Activated T-cell treated with anti-CD3 and anti-CD28 coated beads for 48 hours (primary cell): ENCODE measurements at places on chromosomes 11 and 22.

- no peak for DNase-seq
Measured at GRCh38 chr11:104870910-104871309, 27.4 kb downstream of the CASP12 start.

GRCh38 chr22:44211256-44211945 is 30.7 kb downstream of the PARVG start:
- no peak for DNase-seq

GRCh38 chr11:44885919-44886789 is 64.5 kb downstream of the TP53I11 start:
- no peak for DNase-seq

- no peak for DNase-seq
Measured at GRCh38 chr11:17428261-17428660, 39.8 kb upstream of the KCNJ11 start.

DNA sequence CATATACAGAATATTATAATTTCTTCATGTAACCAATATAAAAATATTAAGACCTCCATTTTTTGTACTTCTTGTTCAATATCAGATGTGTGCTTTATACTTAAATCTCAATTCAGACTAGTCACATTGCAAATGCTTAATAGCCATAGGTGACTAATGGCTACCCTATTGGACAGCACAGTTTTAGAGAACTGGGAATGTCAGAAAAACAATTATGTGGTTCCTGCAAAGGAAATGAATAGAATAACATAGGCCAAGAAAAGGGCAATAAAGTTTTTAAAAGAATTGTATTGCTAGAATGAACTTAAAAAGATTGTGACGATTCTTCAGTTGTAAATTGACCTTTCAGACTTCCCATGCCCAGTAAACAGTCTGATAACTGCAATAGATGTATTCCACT is 843.0 kb downstream of the METTL15 start:
- no peak for DNase-seq

DNA sequence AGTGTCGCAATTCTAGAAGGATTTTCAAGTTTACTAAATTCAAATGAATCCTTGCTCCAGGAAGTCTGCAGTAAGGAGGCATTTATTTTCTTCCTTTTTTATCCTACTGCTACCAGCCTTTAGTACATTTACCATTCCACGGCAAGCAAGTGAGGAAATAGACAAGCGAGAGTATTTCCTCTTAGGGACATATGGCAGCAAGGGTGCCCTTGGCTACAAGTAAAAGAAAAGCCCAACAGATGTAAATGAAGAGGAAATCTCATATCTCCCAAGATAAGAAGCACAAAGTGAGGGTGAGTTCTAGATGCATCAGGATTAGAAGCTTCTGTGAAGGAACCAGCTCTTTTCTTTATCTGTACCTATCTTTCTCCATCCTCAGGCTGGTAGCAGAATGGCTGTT is 37.8 kb upstream of the FZD4 start:
- DNase-seq, result no peak

DNA sequence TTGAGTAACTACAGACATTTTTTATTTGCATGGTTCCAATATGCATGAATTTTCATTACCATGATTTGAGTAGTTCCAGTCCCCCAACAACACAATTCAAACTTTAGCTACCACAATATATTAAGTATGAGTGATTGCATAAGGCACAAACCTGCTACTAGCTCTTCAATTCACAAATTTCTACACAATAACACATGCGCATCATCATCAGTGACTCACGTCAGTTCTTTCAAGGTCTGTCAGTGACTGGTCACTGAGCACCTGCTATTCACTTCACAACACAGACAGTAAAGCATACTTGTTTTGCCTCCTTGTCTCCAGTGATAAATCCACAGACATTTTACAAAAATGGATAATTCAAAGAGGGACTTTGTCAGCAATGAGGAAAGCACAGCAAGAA is 435.1 kb upstream of the CCDC90B start:
- no peak for DNase-seq

DNA sequence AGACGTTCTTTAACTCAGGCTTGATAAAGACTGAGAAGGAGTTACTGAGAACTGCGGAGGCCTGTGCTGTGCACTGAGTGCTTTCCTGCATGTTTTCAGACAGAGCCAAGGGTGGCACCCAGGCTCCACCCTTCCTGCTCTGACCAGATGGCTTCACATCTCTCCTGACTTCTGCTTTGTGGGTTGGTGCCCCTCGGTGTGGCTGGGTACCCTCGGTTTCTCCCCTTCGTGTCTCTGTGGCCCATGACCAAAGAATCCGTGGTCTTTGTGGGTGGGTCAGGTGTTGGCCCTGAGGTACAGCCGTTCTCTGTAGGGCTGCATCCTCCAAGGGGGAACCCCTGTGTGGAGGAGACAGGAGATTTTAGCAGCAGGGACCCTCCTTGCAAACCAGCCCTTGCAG is 34.3 kb downstream of the GRIK4 start:
- DNase-seq, result no peak

- no peak for DNase-seq
Measured at GRCh38 chr11:94526645-94527438, 14.6 kb downstream of the C11orf97 start.

GRCh38 chr11:64762674-64763525 is 3.1 kb upstream of the PYGM start:
- DNase-seq, result no peak

- no peak for DNase-seq
Measured at GRCh38 chr11:124159481-124159880, 23.7 kb upstream of the OR10D3 start.

GRCh38 chr22:30598986-30599385 is 7.3 kb upstream of the PES1 start:
- DNase-seq, result no peak

DNA sequence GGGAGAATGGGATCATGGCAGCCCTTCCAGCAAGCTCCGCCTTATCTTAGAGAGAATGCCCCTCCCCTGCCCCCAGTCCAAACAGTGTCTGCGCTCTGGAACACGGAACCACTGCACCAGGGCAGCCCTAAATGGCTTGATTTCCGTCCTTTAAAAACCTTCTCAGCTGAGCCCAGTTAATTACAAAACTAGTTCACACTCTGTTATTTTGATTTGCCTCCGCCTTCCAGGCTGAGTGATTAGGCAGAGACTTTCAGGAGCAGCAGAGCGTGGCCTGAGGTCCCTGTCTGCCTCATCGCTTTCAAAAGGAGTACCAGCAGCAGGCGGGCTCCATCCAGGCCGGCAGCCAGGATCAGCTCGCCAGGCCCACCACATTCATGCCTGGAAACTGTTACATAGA is 313.0 kb downstream of the BRD1 start:
- no peak for DNase-seq

DNA sequence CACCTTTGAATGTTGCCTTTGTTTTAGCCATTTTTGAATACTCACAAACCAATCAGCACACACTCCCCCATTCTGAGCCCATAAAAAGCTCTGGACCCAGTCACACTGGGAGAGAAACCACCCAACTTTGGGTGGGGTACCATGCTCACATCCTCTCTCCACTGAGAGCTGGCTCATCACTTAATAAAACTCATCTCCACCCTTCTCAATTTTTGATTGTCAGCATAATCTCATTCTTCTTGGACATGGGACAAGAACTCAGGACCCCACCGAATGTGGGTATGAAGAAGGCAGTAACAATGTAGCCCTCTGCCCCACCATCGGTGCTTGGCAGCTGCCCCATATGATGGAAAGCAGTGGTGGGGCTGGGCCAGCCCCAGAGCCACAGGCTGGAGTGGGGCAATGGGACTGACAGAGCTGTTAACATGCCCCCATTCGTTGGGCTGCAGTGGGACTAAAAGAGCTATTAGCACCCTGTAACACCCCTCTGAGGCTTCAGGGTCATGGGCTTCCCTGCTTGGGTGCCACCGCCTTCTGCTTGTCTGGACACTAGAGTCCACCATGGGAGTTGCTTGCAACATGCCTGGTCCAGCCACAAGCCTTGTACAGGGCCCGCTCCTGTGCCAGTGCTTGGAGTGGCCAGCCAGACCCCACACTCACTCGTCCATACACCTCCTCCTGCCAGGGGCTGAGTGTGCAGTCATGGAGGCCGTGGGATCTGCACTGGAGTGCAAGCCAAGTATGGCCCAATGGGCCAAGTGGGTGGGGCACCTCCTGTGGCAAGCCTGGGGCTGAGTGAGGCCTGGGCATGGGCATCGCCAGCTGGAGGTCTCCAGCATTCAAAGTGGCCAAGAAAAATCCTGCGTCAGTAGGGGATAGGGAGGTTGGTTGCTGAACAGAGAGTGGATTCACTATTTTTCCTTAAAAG is 471.1 kb downstream of the TBC1D22A start:
- no peak for DNase-seq

- peak; percentile 20 for DNase-seq
Measured at GRCh38 chr11:69044111-69045013, 4.4 kb upstream of the TPCN2 start.

DNA sequence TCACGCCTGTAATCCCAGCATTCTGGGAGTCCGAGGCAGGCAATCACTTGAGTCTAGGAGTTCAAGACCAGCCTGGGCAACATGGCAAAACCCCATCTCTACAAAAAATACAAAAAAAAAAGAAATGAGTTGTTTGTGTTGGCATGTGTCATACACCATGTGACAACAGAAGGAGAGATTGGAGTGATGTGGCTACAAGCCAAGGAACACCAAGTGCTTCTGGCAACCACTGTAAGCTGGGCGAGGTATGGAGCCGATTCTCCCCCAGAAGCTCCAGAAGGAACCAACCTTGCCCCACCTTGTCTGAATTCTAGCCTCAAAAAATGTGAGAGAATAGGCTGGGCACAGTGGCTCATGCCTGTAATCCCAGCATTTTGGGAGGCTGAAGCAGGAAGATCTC is 39.1 kb upstream of the SLC35C1 start:
- DNase-seq, result no peak

DNA sequence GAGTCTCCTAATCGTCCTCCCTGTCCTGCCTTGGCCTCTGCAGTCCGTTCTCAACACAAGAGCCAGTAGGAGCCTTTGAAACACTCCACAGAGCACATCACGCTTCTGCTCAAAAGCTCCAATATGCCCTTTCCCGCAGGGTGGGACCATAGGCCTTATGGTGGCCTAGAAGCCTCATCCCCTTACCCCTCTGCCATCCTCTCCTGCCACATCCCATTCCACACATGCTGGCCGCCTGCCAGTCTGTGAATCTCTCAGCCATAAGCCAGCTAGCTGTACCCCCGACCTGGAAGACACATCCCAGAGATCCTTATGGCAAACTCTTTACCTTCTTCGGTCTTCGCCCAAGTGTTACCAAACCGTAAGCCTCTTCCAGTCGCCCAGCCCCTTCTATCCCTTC is 157.8 kb downstream of the ENTHD1 start:
- no peak for DNase-seq

DNA sequence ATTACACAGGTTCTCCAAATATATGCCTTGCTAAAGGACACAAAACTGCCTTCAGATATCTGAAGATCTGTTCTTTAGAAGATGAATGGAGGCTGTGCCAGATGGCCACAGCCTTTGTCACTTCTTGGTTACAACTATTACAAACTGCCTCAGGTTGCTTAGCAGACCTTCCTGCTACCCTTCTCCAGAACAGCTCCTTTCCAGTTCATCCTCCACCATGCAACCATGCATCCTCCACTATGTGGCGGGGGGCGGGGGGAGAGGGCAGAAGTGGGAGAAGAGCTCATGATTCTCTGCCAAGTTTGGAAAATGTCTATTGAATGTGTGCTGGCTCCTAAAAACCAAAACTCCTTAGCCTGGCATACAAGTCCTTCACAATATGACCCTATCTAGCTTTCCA is 267.5 kb downstream of the TTC28 start:
- DNase-seq, result no peak

- DNase-seq, result no peak
Measured at GRCh38 chr22:38313384-38313955, 3.8 kb downstream of the CSNK1E start.

DNA sequence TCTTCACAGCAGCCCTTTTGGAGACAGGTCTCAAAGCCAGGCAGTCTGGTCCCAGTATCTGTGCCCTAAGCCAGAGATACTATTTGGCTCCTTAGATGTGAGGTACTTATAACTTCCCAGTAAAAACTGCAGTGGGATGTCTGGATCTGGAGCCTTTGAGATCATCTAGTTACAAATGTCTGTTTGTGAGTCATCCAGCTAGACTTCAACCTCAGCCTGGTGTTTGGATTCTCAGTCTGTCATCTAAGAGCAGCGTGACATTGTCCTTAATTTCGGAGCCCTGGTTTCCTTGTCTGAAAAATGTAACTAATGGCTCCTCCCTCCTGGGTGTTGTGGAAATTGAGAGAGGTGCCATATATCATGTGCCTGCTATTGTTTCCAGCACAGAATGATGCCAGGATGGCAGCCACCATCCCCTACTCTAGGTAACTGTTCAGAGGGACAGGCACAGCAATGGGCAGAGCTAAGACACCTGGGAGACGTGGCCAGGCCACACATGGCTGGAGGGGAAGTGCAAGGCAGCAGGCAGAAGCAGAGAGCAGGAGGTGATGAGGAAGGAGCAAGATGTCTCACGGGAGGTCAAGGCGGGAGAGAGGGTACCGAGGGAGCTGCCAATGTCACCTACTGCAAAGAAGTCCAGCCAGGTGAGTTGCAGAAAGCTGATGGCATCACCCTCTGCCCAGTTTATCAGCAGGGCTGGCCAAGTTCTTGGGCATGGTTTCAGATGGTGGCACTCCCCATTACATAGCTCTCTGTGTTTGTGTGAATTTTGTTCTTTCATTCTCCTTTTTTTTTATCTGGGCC is 20.6 kb upstream of the ST3GAL4 start:
- DNase-seq, result no peak

DNA sequence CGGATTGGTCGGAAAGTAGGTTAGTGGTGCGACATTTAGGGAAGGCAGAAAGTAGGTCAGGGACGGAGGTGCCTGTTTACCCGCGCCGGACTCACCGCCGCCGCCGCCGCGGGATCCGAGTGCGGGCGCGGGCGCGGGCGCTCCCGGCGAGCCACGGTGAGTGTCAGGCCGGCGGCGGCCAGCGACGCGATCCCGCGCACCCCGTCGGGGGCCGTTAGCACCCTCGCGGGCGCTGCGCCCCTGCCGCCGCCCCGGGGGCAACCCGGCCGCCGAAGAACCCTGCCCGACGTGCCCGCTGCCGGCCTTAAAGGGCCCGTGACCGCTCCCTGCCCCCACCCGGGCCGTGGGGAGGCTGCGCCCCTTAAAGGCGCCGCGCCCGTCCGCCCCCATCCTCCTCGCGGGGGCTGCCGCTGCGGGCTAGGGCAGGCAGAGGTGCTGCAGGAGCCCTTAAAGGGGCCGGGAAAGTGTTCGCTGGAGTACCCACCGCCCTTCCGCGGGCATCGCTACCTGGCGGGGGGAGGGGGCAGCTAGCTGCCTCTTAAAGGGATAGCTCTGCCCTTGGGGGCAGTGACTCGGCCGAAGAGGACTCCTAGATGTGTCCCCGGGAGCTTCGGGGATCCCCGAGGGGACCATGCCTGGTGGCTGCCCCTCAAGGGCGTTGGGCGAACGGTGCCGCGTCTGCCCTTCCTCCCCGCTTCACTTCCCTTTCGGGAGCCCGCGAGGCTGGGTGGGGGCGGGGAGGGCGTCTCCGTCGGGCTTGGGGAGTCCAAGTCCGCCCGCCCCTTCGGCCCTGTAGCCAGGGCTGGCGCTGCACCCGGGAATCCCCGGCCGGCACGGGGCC is at the start of gene BMAL1:
Gene BMAL1, plus strand, starts transcription at position 23 of the 841 bp plus-strand sequence. CDS start 76,519 bp downstream, outside the sequence.
- peak; percentile 35 for DNase-seq

DNA sequence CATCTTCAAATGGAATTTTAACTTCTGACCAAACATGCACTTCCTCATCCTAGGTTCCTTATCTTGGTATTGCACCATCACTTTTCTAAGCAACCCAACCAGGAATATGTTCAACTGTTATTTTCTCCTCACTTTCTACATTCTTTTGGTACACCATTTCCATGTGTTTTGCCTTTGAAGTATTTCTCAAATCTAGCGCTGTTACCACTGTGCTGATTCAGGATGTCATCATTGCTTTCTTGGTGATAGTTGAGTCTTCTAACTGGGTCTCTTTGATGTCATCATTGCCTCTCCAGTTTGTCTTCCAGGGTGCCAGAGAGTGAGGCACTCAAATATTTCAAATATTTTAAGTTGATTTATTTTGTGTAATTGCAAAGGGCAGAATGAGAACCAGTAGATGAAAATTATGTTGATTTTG is 47.5 kb downstream of the HORMAD2 start:
- DNase-seq, result no peak
